Spleen (tissue), 13 donors: ENCODE measurements at places on chromosomes 12 and 14. TPM values are rescaled to one million over a fixed set of nuclear protein-coding genes. Genes with fewer than 3 reads are reported as not detected.

The ACTN1 gene
- total RNA-seq = 87.3 TPM

GRCh38 chr12:111842556-111843396 lies 748 bp downstream of the MAPKAPK5 start:
- no peak for DNase-seq

- DNase-seq = no peak
These were observed 199.5 kb downstream of the ANO6 start for GRCh38 chr12:45415393-45415817.

DNA sequence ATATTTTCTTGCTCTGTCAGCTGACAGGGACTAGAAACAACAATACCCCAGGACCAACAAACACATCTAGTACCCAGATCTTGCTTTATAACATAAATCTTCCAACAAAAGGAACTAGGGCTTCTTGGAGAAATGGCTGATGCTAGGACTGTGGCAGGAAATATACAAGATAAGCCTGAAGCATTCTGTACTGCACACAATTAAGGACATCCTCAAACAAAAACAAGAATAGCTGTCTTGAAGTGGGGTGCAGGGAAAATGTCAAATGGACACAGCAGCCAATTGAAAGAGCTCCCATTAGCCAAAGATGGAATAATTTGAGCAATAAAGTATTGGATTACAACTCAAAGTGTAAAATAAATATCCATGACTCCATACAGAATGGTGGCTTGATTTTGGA lies 50.0 kb downstream of the LGMN start:
- no peak for DNase-seq

DNA sequence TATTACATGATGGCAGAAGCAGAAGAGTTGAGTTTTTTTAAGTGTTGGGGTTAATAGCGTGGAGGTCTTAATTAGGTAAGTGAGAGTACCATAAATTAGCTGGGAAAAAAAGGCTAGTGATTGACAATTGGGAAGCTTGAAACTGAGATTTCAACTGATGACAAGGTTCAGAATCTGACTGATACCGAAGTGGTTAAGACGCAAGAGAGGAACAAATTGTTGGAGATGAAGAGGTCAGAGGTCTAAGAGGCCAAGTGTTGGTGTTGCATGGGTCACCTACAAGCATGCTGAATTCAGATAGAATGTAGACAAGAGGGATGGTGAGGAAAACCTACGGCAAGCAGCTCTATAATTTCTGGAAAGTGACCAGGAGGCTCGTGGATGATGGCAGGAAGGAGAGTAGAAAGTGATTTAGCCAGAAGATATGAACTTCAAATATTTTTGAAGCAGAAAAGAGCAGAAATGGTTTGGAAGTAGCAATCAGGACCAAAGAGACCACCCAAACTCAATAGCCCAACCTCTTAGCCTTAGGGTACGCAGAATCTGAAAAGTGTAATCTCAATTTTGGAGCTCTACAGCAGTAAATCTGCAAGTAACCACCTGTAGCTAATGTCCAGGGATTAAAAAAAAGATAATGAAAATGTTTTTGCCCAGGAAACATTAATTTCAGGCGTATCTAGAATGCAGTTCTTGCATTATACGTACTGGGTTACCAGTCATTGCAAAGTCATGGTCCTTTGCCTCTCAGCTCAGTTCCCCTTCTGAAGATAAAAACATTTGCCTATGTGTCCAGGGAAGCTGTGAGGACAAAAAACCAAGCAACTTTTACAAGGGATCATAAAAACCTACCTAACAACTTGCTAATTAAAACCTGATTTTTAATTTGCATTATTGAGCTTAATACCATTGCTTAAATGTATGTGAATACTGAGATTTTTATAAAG lies 1.7 kb upstream of the TMPO start:
- no peak for DNase-seq

DNA sequence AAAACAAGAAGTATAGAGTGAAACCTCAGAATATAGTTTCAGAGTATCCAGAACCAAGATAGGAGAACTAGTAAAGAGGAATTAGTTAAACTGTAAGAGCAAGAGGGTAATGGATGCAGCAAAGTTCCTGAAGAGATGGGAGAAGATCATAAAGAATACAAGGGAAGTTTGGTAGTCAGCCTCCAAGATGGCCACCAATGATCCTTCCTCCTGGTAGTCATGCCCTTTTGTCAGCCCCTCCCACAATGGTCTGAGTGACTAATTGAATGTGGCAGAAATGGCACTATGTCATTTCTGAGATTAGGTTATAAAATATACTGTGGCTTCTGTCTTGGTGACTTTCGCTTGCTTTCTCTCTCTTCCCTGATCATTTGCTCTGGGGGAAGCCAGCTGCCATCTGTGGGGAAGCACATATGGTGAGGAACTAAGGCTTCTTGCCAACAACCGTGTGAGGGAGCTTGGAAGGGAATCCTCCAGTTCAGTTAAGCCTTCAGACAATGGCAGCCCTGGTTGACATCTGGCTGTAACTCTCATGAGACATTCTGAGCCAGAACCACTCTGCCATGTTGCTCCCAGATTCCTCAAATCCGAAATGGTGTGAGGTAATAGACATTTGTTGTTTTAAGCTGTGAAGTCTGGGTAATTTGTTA lies 55.3 kb upstream of the AMN1 start:
- DNase-seq = no peak

DNA sequence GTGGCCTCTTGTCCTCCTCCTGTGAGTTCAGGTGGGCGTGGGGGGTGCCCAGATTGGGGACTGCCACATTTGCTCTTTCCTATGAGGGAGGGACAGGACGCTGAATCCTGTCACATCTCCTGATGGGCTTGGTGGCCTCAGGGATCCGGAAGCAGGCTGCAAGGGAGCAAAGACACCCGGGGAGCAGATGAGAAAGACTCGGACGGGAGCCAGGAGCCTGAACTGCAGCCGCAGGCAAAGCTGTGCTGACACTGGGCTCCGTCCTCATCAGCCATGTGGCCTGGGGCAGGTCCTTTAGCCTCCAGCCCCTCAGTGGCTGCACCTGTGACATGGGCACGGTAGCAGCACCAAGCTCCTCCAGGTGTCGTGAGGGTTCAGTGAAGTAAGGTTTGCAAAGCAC lies 40.8 kb upstream of the RFLNA start:
- no peak for DNase-seq

DNA sequence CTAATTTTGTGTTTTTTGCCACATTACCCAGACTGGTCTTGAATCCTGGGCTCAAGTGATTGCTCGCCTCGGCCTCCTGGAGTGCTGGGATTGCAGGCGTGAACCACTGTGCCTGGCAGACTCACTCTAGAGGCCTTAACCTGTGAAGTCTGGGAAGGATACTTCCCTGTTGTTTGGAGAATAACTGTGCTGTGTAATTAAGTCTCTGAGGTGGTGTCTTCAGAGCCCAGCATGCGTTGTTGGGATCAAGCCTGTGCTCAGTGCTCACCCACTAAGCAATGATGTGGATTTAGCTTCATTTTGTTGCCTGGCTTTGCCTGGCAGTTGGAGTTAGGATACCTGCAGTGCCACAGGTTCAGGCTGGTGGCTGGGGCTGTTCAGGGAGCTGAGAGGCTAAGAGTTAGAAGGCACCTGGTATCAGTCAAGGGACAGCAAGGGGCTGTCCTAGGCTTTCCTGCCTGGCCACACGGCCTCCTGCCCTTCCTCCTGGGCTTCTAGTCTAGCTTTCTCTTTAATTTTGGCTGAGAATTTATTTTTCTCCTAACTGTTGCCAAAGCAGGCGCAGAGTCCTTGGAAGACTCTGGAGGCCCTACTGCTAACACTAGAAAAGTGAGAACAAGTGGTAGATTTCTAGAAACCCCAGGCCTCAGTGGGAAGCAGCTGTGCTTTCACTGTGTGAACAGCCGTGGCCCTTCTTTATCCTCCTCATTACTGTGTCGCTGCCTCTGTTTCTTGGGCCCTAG lies 38.5 kb downstream of the EP400 start:
- no peak for DNase-seq
